Fibroblast of skin of back (primary cell): ENCODE measurements at places on chromosomes 3 and 15.

- no peak for DNase-seq
Observed at GRCh38 chr3:160643994-160644393, 33.0 kb upstream of the ARL14 start.

DNA sequence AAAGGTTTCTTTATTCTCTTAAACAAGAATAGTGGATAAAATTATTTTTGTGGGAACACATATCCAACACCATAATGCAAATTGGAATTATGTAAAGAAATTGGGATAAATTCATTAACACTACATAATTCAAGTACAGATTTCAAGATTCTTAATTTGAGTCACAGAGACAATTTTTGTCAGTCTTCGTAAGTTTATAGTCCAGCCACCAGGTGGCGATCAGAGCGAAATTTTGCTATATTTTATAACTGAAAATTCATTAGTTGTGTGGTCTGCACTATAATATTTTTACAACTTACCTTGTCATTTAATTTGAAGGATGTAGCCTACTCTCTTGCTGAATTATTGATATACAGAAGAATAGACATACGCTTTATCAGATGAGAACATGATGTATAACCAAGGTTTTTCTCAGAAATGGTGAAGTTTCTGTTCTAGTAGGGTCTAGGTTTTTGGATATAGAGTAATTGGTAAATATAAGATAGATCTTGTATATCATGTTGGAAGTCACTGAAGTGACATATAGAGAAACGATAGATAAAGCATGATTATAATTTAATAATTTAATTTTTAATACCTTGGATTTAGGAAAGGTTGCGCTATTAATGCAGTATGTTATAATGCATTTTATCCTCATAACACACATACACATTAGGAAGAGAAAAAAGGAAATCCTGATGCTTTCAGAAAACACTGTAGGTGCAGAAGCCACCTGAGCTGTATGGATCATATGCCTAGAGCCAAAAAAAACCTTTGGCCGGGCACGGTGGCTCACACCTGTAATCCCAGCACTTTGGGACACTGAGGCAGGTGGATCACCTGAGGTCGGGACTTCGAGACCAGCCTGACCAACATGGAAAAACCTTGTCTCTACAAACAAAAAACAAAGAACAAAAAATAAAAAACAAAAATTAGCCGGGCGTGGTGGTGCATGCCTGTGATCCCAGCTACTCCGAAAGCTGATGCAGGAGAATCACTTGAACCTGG, 31.7 kb downstream of the PLSCR4 start:
- peak; percentile 36 for DNase-seq

DNA sequence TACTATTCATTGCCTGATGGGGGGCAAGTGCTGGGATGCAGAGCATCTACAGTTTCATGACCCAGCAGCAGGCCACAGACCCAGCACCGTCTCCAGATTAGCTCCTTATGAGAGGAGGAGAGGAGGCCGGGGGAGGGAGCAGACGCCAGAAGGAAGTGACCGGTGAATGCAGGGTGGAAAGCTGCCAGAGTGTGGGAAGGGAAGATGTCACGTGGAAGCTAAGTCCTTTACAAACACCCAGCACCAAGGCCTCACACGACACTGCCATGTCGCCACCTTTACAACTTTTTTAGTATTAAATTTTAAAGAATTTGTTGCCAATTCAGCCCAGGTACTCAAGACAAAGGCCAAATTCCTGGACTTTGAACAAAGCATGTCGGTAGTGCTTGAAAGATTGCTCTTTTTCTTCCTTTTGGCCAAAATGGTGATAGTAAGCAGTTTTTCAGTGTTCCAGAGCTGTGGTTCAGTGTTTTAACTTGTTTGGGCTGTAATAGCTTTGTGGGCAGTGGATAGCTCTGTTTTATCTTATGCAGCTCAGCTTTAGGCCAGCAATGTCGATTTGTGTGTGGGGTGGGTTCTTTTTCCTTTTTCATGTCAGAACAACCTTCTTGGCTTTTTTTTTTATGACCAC, 58.2 kb downstream of the ZBTB38 start:
- DNase-seq = peak; percentile 54

GRCh38 chr15:42273900-42274701, 868 bp upstream of the TMEM87A start:
- DNase-seq = peak; percentile 80

GRCh38 chr3:184873141-184873540, 61.2 kb downstream of the VPS8 start:
- DNase-seq = no peak

DNA sequence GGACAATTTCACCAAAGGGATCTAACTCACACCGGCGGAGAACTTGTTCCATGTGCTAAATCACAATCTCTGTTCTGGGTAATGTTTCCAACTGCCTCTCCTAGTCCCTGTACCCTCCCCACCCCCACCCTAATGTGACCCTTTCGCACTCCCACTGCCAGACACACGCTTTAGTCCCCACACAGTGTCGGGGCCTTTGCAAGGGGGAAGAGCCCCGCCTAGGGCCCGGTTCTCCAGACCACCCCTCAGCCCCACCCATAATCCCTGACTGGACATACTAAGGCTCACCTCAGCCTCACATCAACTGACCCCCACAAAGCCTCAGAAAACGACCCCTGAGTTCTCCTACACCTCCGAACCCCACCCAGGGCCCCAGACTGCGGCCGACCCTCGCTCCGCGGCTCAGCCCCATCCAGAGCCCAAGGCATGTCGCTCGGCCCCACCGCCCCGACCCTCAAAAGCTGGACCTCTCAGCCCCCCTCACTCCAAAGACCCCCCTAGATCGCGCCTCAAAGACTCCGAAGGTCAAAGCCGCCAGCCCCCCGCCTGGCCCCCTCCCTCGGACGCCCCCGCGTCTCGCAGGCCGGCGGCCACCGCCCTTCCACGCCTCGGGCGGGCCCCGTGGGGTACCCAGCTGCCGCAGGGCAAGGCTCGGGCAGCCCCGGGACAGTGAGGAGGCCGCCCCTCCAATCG, 72.0 kb upstream of the MAP4 start:
- DNase-seq = peak; percentile 58

DNA sequence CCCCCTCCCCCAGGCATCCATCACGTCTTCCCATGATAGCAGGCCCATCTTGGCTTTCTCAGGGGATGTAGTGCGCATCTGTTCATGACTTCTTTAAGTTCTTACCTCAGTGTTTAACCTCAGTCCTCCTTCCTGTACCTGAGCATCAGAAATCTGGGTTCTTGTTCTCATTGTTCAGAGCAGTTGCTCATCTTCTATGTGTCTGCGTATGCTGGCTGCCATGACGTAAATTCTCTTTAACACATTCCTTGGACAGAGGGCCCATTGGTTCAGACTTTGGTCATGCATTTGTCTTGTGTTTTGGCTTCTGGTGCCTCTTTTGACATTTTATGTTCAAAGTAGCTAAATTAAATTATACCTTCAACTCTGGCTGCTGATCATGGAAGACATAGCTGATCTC, 227.3 kb downstream of the CACNA2D3 start:
- no peak for DNase-seq

- peak; percentile 72 for DNase-seq
Observed at GRCh38 chr3:42014921-42015533, 53.1 kb upstream of the ULK4 start.

DNA sequence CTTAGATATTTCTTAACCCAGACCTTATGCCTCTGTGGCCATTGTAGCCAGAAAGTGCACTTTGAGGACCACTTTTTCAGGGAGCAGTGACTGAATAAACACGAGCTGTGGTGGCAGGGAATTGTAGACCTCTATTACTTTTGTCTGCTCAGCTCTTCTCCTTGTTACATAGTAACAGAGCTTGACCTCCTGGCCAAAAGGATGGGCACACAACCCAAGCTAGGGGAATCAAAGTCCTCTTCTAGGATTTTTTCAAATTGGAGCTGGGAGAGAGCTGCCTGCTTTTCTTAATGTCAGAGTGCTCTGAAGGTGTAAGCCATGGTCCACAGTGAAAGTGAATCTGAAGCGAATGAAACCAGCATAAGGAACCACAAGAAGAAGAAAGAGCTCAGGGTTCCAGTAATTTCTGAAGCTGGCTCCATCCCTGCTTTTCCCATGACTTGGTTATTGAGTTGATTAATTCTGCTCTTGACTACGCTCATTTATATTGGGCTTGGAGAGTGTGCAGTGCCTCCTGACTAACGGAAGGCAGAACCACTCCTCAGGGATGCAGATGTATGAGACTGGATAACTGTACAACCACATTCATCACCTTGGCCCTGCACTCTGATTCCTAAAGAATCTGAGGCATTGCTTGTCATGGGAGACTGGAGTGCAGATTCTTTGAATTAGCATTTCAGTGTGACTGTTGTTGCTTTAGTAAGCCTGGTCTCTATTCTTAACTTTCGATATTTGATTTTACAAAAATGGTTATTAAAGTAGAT, 60.9 kb downstream of the TLNRD1 start:
- DNase-seq = no peak

DNA sequence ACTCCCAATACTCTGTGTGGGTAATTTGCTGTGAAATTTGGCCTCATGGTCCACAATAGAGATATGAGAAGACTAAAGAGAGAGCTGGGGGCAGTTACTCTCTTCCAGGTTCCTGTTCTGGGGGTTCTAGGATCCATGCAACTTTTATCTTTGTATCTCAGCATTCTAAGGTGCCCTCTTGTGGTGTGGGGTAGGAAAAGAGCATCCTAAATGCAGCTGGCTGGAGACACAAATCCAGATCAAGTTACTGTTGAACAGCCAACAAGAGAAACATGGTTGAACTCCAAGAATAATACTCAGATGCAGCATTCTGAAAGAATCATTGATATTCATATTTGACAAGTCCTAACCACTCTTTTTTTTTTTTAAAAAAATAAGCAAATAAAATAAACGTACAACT, 238.2 kb downstream of the GREM1 start:
- DNase-seq = peak; percentile 92

DNA sequence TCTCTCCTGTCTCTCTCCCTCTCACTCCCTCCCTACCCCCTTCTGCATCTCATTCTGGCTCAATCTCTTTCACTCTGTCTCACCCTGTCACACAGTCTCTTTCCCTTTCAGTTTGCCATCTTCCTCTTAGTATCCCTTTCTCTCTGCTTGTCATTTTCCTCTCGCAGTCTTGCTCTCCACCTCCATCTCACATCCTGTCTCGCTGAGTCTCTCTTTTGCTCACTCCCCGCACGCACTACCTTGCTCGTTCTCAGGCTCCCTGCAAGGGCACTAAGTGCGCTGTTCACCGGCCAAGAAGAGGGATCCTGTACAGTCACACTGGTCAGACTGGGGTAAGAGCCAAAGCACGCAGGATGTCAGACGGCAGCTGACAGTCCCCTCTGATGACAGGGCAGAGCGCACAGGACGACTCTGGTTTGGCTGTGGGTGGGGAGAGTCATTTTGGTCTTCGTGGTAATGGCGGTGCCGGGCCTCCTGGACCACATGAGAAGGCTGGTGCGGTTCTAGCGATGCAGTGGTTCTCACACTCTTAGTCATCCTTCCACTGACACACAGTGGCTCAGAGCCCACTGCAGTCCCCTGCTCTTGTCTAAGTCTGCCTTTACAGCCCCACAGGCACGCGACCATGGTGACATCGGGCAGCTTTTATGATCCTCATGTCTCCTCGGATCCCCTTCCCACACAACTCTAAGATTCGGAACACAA, 356.8 kb downstream of the FOXP1 start:
- peak; percentile 75 for DNase-seq

GRCh38 chr3:188789251-188789650, 382.5 kb upstream of the TPRG1 start:
- DNase-seq = no peak
